ENCODE measurements at places on chromosomes 6 and 20.

GRCh38 chr20:14687313-14687712 lies 349.9 kb upstream of the FLRT3 start:
- no peak for DNase-seq

- no peak for DNase-seq
These were observed 448.0 kb downstream of the TENT5A start for GRCh38 chr6:81304466-81304865.

DNA sequence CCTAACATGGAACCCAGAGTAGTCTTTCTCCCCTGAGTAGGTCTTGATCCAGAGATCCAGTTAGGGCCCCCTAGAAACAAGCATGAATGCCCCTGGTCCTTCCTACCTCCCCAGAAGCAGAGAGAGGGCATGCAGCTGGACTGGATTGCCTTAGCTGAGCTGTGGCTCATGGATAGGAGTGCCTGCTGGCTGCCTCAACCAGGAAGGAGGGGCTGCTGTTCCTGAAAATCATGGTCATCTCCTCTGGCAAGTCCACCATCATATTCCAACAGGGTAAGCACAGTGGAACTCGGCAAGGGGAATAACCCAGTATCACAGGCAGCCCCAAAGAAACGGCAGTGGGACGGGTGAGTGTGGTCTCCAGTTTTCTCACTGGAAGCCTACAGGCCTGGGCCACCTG lies 53.1 kb upstream of the ENTPD6 start:
- DNase-seq, result no peak

GRCh38 chr20:38181207-38181801 lies 16.2 kb upstream of the TGM2 start:
- no peak for DNase-seq

- DNase-seq, result no peak
These were observed 40.5 kb downstream of the RSPH3 start for GRCh38 chr6:158959552-158959951.

DNA sequence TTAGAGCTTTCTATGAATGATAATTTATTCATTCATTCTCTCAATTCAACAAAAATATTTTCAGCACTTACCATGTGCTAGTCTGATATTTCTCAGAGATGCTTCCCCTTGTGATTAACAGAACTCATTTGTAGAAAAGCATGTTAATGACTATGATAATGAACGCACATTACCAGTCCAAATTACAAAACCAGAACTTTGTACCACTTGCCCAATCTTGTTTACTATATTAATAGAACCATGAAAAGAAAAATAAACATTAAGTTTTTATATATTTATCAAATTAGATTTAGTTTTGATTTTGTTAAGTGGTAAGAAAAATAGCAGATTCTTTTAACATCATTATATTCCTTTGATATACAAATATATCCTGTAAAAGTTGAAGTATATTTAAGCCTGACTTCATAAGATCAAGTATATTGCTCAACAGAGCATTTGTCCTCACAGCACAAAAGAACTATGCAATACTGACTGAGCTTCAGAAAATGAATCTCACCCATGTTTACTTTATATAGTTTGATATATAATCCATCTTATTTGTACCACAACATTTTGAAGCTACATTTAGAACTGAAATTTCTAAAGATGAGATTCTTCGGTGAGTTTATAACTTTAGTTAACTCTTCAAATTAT lies 48.9 kb downstream of the TMEM244 start:
- DNase-seq, result no peak

Measured in left cardiac atrium (tissue), 4 donors.